GF-D8 (cell line): ENCODE measurements at places on chromosomes 3 and 15.

DNA sequence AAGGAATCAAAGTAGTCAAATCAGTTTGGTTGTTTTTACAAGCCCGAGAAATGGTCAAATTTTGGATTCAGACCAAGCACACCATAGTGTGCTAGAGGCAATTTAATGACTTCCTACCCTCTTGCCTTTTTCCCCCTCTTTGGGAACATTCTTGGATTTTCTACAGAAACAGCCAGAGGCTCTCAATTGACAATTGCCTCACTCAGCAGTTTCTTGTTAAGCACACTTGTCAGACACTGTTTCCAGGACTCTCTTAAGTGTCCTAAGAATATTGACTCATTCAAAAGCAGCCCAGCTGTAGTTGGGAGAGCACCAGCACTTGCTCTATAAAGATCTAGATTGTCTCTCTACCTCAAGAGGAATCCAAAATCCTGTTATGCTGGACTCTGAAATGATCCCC lies 1.5 kb upstream of the SLC35G2 start:
- no peak for DNase-seq

GRCh38 chr3:156727519-156728205 lies 53.3 kb downstream of the TIPARP start:
- DNase-seq = no peak

DNA sequence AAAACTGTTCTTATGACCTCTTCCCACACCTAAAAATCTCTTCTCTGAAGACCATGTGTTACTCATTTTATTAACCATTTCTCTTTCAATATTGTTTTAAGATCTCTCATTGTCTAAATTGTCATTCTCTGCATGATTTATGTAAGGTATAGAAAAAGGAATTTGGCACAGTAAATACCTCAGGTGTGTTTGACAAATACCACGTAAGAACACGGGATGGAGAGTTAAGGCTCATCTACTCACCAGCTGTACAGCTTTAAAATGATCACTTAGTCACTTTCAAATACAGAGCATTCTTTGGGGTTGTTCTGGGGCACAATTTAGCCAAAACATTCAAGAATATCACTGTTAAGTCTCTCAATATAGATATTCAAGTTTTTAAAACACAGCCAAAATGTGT lies 627.1 kb downstream of the MCTP2 start:
- DNase-seq = no peak

- peak; percentile 34 for DNase-seq
Measured at GRCh38 chr3:138923531-138923994, 23.4 kb downstream of the FOXL2 start.

- no peak for DNase-seq
Measured at GRCh38 chr3:42589382-42590109, 1.1 kb upstream of the SS18L2 start.

DNA sequence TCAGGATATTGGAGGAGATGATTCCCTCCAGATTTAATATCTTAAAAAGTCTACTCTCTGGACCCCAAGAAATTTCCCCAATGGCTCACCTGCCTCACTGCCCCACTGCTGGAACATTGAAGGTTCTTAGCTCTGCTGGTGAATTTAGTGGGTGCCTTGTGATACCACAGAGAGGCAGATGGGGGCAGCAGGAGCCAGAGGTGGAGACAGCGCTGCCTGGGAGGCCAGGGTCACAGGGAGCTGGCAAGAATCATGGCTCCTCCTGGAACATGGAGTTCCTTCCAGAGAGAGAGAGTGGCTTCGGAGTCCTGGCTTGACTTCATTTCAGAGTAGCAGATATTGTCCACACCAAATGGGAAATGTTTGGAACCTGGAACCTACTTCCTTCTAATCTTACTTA lies 263.5 kb upstream of the CFAP20DC start:
- DNase-seq = no peak

DNA sequence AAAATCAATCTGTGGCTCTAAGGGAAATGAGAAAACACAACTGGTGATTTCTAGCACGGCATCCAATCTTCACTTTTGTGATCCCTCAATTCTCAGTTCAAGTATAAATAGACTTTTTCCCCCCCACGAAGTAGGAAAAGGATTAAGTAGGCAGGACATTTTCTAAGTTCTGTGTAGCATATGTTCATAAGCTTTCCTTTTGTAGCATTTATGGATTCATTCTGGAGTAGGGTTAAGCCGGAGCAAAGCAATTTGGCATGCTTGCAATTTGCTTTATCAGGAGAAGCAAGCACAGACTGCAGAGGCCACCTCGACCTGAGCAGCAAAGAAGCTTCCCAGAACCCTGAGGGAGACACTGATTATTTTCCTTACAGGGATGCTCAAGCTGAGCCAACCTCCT lies 66.3 kb downstream of the FHIT start:
- no peak for DNase-seq

- no peak for DNase-seq
Measured at GRCh38 chr3:131535596-131535995, 32.8 kb upstream of the MRPL3 start.

GRCh38 chr15:96746665-96747064 lies 416.2 kb downstream of the NR2F2 start:
- DNase-seq = no peak

DNA sequence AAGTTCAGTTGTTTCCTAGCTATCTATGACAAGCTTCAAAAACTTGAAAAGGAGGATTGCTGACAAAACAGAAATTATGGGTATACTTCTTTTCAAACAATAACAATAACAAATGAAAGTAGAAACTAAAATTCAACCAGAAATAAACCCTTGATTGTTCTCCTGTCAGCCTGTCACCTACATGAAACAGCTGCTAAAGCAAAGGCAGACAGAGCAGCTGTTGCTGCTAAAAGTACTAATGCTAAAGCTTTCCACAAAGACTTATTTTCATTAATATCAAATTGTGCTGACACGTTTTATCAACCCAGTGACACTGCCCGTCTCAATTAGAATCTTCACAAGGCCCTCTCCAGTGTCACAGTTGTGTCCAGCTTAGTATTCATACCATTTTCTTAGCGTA lies 533.2 kb upstream of the GBE1 start:
- no peak for DNase-seq

GRCh38 chr3:122586098-122586497 lies 8.6 kb downstream of the PARP15 start:
- no peak for DNase-seq

DNA sequence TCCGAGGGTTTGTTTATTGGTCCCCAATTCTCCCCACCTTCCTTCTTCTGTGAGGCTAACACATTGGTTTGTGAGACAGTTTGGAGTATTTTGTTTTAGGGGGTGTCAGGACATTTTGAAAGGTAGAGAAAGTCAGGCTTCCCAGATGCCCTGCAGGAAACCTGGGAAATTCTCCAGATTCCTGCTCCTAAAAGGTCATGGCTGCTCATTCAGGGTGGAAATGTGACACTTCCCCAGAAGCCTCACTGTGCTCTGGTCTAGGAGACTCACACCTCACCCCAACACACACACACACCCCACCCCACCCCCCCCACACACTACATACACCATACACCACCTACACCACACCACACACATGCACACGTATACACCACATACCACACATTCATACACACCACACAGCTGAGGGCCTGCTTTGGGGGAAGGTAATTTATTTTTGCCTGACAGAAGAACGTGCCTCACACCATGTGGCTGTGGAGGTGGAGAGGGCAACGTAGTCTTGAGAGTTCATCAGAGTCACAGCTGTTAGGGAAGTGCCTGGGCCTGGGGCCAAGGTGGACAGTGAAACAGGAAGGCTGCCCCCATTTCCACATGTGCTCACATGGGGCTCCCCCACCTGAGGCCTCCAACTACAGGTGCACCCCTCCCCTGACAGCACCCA lies 40.4 kb upstream of the LIMD1 start:
- peak; percentile 72 for DNase-seq

DNA sequence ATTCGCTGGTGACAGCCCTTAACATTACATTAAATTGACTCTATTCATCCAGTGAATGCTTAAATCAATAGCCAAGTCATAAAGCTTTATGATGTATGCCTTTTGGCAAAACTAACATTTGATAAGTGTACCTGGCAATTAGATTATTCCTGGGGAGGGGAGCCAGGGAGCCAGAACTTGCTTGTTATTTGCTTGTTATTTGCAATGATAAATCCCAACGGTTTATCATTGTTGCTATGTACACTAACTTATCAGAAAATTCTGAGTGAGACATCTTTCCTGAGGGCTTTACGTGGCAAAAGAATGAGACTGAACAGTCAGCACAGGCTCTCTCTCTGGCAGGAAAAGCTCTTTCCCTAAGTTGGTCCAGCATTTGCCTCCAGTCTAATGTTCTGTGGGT lies 35.8 kb upstream of the FBN1 start:
- no peak for DNase-seq

DNA sequence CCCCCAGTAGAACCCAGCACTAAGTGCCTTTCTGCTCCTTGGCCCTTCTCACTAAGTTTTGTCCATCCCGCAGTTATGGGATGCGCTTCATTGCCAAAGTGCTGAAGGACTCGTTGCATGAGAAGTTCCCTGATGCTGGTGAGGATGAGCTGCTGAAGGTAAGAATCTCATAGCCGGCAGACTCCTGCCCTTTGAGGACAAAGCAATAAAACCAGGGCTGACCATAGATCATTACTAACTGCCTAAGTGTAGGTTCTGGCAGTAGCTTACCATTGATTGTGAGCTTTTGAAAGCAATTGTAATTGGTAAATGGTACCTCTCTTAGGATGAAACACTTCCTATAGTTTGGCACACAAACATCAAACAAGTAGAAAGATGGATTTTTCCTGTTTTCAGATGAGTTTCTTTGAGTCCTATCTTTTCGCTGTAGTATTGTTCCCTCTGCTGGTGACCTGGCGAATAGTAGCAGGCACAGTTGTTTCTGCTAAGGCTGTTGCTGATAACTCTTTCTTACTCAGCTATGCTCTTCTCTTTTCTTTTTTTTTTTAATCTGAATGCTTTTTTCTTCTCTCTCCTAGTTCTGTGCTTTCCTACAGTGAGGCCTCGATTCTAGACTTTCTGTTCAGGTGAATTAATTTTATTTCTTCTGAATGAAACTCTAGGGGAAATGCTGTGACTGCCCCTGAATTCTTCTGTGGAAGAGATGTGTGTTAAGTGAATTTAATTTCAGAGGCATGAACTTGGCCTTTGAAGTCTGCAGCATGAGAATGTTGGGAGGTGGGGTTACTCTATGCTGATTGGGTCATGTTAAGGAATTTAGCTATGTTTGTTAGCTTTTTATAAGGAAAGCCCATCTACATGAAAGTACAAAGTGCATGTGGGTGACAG lies 47.4 kb upstream of the CRTC3 start:
- DNase-seq = peak; percentile 2

DNA sequence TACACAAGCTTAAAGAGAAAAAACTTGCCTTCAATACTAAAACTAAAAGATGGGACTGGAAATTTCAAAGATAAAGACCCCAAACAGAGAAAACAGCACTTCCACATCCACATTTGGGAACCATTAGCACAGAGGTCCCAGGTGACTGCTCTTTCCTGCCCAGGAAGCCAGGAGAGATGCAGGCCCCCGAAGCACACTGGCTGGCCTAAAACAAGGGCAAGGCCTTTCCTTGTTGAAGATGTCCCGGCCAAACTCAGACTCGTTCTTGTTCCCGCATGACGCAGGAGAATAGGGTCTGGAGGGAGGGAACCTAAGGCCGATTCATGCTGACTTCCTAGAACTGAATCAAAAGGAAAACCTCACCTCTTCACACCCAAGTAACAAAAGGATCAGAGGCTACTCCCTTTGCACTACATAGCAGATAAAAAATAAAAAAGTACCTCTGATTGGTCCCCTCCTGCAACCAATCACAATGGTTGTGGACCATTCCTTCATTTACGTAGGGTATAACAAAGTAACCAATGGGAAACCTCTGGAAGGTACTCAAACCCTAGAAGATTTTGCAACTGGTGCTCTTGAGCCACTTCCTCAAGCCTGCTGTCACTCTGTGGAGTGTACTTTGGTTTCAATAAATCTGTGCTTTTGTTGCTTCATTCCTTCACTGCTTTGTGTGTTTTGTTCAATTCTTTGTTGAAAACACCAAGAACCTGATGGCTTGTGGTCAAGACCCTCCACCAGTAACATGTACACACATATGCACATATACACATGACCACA lies 48.7 kb downstream of the EFCAB12 start:
- no peak for DNase-seq

DNA sequence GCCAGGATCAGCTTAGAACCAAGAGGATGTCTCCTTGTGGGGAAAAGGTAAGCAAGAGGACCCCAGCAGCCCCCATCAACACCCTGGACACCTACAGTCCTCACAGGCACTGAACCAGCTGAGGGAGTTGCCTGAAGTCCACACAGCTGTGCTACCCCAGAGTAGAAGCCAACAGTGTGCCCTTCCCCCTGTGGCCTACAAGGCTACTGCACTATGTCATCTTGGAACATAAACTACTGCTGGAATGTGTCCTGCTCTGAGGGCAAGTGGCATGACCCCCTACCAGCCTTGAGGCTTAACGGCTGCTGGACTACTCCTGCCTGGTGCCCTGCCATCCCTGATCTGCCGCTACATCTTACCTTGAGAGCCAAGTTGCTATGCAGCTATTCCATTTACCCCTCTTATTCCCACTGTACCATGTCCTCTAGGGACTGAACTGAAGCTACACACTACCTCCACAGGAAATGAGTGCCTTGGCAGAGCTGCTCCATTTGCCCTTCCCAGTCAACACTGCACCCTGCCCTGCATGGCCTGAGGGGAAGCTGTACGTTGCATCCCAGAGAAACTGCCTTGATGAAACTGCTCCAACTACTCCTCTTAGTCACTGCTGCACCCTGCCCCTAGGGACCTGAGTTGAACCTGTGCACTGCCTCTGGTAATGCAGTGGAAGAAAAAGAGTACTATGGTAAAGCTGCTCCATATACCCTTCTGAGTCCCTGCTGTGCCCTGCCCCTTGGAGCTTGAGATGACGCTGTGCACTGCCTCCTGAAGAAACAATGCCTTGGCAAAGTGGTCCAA lies 40.2 kb upstream of the ATP13A5 start:
- DNase-seq = no peak

- DNase-seq = no peak
Measured at GRCh38 chr3:186775999-186776398, 7.4 kb upstream of the EIF4A2 start.

- DNase-seq = no peak
Measured at GRCh38 chr3:32367442-32367841, 24.2 kb upstream of the CMTM7 start.

DNA sequence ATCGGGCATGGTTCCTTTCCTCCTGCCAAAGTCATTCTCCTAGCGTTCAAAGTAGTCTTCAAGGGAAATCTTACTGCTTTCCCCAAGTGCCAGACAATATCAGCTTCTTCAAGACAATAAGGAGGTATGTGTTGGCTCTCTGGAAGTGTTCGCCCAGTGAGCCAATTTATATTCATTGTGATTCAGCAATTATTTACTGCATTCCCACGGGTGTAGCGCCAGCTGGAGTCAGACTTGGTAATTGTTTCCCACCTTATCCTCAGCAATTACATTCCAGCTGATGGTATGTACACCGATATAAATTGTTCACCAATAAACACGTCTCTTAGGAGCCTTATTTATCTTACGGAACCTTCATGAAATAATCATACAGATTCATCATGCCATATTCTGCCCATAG lies 103.6 kb upstream of the CTNNB1 start:
- no peak for DNase-seq
